ENCODE measurements at places on chromosomes 7 and 10.
A peak's percentile ranks its signal among the peaks of the same experiment; 100 is the strongest.

- peak; percentile 57 for DNase-seq
Measured at GRCh38 chr10:61974601-61975390, 73.3 kb downstream of the ARID5B start.

- DNase-seq, result no peak
Measured at GRCh38 chr10:110932505-110933180, 13.2 kb downstream of the SHOC2 start.

GRCh38 chr10:102342958-102343357 is 52.5 kb upstream of the NFKB2 start:
- no peak for DNase-seq

DNA sequence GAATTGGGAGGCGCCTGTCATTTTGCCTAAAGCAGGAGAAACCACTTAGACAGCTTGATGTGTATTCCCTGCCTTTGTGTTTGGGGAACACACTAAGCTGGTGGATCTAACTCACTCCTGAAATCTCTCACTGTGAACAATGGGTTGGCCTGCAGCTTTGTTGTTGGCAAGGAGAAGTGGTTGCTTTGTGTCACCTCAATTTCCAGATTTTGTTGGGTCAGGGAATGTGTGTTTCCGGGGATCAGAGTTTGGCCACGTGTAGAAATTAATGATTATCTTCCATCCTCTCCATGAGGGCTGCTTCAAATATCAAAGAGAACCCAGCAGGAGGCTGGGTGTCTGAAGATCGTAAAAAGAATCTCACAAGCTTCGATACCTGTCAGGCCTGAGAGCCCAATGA is 27.8 kb downstream of the A1CF start:
- no peak for DNase-seq

DNA sequence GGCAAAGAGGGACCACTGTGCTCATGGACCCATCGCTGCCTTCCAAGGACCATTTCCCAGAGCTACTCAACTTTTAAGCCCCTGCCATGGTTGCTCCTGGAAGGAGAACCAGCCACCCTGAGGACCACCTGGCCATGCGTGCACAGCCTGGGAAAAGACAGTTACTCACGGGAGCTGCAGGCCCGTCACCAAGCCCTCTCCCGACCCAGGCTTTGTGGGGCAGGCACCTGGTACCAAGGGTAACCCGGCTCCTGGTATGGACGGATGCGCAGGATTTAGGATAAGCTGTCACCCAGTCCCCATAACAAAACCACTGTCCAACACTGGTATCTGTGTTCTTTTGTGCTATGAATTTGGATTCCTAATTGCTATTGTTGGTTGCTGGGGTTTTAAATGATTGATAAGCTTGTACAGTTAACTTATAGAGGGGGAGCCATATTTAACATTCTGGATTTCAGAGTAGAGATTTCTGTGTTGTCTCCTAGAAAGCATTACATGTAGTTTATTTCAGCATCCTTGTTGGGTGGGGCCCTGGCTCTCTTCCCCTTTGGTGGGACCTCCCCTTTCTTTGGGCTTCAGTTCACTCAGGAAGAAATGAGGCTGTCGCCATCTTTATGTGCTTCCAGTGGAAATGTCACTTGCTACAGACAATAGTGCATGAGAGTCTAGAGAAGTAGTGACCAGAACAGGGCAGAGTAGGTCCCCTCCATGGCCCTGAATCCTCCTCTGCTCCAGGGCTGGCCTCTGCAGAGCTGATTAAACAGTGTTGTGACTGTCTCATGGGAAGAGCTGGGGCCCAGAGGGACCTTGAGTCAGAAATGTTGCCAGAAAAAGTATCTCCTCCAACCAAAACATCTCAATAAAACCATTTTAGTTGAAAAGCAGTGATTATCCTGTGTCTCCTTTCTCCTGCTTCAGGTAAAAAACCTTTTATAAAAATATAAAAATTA is 19.4 kb downstream of the LAT2 start:
- no peak for DNase-seq

GRCh38 chr10:126272526-126272925 is 115.8 kb downstream of the ADAM12 start:
- DNase-seq, result no peak

DNA sequence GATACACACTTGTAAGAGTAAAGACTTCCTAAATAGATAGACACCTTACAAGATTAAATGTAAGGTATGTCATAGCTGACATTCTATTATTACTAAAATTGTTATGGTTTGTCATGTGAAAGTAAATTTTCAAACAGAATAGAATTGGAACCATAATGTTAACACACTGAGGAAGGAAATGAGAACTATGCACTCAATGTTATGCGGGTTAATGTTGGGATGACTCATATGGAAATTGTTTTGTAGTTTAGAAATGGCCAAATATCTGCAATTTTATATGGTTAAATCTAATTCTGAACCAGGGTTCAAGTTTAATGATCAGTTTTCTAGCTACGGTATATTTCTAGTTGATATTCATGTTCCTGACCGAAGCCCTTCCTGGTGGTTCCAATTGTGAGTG is 214.2 kb upstream of the ADO start:
- no peak for DNase-seq

- no peak for DNase-seq
Measured at GRCh38 chr10:32070645-32071044, 14.4 kb upstream of the KIF5B start.

DNA sequence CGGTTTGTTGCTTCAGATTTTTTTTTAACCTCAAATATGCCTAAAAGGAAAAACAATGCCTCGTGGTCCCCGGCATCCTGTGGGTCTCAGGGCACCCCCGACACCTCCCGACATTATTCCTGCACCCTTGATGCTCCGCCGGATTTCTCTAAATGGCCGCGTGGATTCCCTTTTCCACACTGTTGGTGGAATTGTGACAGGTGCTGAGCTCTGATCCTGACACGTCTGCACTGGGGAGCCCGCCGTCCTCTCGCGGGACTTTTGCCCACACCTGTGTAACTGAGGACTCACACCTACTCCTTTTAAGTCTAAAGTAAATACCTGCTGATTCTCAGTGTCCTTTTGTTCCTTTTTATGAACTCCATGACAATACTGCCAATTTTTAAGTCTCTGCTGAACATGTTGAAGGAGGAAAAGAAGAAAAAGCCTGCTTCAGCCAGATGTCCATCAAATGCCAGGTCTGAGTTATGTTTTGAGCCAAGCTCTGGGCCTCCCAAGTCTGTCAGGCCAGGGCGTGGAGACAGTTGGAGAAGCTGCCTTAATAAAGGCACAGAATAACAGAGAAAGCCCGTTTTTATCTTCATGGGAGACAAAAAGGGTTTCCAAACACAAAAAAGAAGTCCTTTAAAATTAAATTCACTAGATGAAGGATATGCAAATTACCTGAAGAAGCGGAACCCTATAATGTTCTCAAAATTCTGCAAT is 568.2 kb downstream of the DNAJB6 start:
- DNase-seq, result no peak

GRCh38 chr7:117830422-117830954 is 42.8 kb downstream of the CTTNBP2 start:
- peak; percentile 19 for DNase-seq

GRCh38 chr7:123220396-123220795 is 20.6 kb upstream of the SLC13A1 start:
- DNase-seq, result no peak

- DNase-seq, result peak; percentile 22
Measured at GRCh38 chr7:38057829-38058228, 120.2 kb upstream of the STARD3NL start.

DNA sequence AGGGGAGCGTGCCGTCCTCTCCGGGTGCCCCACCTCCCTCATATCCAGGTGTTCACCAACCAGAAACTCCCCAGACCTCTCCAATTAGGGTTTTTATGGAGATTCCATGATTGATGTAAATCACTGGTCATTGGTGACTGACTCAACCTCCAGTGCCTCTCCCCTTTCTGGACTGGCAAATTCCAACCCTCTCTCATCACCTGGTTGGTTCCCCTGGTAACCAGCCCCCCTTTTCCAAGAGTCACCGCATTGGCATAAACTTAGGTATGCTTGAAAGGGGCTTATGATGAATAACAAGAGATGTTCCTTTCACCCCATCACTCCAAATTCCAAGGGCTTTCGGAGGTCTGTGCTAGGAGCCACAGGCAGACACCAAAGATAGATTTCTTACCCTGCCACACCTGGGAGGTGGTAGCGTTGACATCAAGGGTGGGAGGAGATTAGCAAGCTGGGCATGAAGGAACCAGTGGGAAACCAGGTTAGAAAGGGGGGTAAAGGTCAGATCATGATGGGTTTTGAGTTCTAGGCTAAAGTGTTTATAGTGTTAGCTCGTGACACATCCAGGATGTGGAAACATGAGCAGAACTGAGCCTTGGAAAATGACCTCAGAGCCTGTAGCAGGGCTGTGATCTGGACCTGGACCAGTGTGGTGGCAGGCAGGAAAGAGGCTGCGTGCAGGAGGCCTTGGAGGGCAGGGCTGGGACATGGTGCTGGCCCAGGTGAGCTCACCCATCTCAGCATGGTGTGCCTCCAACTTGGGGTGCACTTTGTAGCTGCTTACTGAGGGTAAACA is 45.1 kb downstream of the CAMK1D start:
- DNase-seq, result no peak

- DNase-seq, result peak; percentile 26
Measured at GRCh38 chr10:34522546-34522945, 292.6 kb downstream of the PARD3 start.

GRCh38 chr10:24935504-24936292 is 16.7 kb downstream of the PRTFDC1 start:
- no peak for DNase-seq

GRCh38 chr7:77450613-77451012 is 34.5 kb upstream of the GSAP start:
- DNase-seq, result no peak

DNA sequence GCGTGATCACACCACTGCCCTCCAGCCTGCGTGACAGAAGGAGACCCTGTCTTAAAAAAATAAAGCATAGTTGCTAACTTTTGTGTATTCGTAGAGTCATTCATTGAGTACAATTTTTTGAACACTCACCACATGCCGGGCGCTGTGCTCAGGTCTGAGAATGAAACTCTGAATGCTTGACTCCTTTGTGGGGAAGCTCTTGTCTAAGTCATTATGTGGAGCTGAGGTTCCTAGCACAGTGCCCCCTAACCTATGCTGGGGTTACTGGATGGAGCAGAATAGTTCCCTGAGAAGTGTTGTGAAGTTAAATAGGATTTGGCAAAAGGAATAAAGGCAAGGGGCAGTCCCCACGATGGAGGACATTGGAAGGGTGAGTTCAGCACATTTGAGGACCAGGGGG is 123.3 kb downstream of the CELF2 start:
- DNase-seq, result no peak

DNA sequence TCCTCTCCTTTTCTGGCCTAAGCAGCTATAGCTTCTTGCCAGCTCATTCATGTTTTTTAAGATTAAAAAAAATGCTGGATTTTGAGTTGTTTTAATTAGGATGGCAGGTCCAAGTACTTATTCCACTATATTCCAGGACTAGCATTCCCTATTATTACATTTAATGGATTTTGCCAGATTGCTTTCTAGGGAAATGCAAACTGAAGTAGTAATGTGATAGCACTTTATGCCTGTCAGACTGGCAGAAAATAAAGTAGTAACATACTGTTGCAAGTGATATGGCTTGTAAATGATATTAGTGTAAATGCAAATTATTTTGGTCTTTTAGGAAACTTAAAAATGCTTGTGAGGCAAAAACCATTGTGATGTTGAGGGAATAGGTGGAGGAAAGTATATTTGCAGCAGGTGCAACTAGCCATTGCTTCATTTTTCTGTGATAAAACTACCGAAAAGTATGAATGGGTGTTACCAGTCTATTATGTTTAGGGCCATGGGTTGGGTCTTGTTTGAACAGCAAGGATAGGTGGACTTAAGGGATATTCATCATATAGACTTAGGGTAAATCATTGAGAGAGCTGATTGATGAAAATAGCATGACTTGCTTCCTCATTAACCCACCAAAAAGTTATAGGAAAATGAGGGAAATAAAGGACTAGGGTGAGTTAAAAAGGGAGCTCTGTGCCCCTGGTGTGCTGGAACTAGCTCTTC is 19.9 kb downstream of the ZNRF2 start:
- no peak for DNase-seq

GRCh38 chr10:93376372-93377293 is 105.5 kb downstream of the MYOF start:
- DNase-seq, result peak; percentile 18

DNA sequence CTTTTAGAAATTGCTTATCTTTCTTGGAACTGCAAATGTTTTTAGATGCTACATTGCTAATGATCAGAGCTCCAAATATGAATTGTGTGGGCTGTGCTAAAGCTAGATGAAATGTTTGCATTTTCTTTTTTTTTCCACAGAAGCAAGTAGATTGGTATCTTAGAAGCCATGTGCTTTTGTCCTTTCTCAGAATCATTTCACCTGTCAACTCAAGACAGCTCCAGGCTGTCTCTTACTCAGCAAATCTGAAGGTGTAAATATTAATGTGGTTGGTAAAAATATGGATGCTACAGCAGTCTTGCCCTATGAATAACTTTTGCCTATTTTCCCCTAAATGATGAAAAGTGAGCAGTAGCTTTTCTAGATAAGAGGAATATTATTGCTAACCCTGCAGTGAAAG is 41.2 kb downstream of the AP3M1 start:
- DNase-seq, result no peak

GRCh38 chr10:114332301-114333192 is 71.8 kb downstream of the AFAP1L2 start:
- no peak for DNase-seq

DNA sequence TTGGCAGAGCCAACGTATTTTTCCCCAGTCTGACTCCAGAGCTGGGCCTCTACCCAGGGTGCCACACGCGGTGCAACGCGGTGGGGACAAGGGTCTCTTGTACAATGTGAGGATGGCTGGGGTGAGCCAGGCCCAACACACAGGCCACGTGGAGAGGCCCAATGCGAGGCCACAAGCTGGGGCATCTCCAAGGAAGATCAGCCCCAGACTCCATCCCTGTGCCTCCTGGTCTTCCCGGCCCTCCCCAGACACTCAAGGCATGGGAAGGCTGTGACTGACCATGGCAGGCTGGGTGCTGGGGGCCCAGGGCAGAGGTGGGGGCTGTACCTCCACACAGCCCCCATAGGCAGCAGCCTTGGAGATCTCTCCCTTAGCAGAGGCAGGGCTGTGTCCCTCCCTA is 135.3 kb upstream of the FAM20C start:
- no peak for DNase-seq

- peak; percentile 12 for DNase-seq
Measured at GRCh38 chr7:19290968-19291367, 145.7 kb upstream of the FERD3L start.

DNA sequence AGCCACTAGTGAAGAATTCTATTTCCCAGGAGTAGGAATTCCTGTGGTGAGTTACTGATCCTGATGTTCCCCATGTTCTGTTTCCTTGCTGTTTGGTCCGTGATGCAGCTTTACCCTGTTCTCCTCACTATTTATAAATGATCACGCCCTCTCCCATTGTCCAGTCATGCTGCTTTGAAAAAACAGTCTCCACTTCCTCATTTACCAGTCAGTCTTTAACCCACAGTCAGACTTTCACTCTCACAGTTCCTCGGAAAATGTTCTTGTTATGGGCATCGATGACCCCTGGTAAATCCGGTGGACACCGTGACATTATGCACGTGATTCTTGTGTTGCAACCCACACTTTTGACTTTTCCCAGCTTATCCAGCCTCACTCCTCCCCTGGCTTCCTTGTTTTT is 14.4 kb downstream of the SCIN start:
- DNase-seq, result no peak

GRCh38 chr7:14400271-14400670 is 410.8 kb upstream of the ETV1 start:
- DNase-seq, result no peak

GRCh38 chr7:157903710-157904109 is 566.9 kb downstream of the DNAJB6 start:
- DNase-seq, result no peak

GRCh38 chr10:75532253-75532924 is 101.0 kb downstream of the LRMDA start:
- no peak for DNase-seq

Measured in COR-L47 (cell line).